ENCODE measurements at places on chromosomes 16 and 17. TPM values are rescaled to one million over a fixed set of nuclear protein-coding genes. Genes with fewer than 3 reads are reported as not detected.

Gene CACNG3
- total RNA-seq: not detected

Gene LDHD
- 0.18 TPM for total RNA-seq

GRCh38 chr17:72613396-72613795 is 479.1 kb downstream of the SLC39A11 start:
- peak; percentile 44 for DNase-seq

Gene TNFRSF13B
- not detected for total RNA-seq

DNA sequence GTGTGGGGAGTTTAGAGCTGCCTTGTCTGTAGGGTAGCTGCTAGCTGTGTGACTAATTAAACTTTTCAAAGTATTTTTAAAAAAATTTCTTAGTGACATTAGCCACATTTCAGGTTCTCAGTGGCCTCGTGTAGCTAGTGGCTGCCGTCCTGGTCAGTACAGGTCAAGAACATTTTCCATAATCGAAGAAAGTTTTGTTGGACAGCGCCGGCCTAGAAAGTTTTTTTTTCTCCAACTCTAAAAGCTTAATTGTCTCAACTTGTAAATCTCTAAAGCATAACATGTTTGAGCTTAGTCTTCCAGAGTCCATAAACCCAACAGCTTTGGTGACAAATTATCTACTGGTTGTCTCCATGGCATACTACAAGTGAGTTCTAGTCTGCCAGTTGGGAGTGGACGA is 4.3 kb downstream of the AKAP1 start:
- no peak for DNase-seq

Gene HYDIN
- 1.5 TPM for total RNA-seq

DNA sequence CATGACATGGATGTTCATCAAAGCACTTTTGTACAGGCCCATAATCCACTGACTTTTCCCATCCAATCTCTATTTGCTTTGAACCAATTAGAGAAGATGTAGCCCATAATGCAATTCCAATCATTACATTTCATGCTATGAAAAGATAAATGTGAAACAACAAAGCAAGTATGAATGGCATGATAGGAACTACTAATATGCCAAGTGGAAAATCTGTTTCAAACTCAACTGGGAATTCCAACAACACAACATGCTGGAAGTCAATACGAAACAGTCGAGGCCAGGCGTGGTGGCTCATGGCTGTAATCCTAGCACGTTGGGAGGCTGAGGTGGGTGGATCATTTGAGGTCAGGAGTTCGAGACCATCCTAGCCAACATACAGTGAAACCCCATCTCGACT is 39.6 kb upstream of the TMEM97 start:
- peak; percentile 56 for DNase-seq

- DNase-seq: no peak
Measured at GRCh38 chr17:18896947-18897346, 39.0 kb downstream of the PRPSAP2 start.

DNA sequence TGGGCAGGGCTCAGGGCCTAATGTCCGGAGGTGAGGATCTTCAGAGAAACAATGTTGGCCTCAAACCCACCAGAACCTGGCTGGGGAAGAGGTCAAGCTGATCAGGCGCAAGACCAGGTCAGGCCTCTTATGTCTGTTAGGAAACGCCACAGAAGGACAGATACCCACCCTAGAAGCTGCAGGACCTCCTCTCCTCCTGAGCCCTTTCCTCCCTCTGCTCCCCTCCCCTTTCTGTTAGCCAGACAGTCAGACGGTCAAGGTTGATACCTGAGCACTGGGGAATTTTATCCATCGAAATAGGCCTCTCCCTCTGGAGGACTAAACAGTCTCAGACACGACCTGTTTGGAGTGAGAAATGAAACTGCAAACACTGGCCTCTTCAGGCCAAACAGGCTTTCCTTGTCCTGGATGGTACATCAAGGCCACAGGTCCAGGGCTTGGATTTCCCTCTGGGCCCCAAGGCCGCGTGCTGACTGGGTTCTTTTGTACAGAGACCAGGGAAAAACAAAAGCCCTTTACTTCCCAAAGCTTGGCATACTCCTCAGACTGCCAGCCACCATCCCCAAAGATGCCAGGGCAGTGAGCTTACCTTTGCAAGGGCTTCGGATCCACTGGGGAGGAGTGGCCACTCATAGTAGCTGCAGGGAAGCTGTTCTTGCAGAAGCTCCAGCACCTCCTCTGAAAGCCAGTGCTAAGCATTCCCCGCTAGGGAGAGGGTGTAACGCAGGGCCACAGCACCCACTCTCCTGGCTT is 135.8 kb downstream of the CCDC182 start:
- no peak for DNase-seq

Gene FOXO3B
- 3.4 TPM for total RNA-seq

Gene DNASE1L2
- total RNA-seq: 0.16 TPM

Gene FSCN2
- 1.8 TPM for total RNA-seq

Gene PSME3IP1
- total RNA-seq: 71.5 TPM

Gene EVPLL
- not detected for total RNA-seq

- peak; percentile 88 for DNase-seq
Measured at GRCh38 chr16:19559242-19559910, 3.9 kb downstream of the VPS35L start.

Gene ANKRD40CL
- not detected for total RNA-seq

DNA sequence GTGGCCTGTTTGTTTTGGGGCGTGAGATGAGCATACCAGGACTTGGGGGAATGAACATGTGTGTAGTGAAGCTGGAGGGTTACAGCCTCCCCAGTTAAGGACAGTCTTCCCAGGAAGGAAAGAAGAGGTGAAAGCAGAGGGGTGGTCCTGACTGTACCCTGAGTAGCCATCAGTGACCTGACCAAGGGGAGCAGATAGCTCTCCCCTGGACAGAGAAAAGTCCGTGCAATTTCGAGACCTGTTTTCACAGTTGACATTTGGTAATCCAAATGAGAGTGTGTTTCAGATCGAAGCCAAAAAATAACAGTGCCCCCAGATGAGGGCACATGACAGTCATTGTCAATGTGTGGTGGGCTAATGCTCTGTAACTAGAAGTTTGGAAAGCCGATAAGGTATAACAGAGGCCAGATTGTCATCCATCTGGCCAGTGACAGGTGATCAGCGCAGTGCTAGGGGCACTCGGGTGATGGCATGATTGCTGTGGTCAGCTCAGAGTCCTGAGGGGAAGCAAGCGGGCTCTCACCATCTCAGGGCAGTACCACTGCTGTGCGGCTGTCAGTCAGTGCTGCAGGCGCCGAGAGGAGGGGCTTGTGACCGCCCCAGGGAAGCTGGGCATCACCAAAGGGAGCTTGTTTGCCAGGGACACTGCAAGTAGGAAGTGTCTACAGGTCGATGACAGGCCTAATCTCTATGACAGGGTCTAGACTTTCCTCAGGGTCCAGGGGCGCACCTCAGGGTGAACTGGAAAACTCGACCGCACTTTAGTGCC is 1.1 kb upstream of the NME2 start:
- no peak for DNase-seq

DNA sequence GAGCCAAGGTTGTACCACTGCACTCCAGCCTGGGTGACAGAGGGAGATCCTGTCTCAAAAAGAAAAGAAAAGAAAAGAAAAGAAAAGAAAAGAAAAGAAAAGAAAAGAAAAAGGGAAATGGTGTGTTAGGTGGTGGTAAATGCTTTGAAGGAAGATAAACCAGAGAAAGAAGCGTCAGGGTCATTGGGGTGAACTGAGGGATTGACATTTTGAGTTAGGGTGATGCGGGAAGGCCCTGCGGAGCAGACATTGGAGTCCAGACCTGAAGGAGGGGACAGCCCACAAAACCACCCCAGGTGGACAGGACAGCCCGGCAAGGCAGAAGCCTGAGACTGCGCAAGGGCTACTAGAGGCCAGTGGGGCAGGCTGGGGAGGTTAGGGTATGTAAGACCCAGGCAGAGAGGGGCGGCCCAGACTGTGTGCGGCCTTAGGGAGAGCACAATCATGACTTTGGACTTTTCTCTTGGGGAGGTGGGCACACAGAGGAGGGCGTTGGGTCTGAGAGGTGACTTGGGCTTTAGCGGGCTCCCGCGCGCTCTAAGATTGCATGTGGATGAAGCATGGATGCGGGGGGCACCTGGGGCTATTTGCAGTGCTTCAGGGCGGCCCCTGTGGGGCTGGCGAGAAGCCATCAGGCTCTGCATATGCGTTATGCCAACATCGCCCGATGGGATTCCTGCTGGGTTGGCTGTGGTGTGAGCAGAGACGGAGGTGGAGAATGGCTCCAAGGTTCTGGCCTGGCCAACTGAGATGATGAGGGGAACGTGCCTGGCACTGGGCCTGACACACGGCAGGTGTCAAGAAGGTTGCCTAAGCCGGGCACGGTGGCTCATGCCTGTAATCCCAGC is 3.3 kb upstream of the GAA start:
- no peak for DNase-seq

DNA sequence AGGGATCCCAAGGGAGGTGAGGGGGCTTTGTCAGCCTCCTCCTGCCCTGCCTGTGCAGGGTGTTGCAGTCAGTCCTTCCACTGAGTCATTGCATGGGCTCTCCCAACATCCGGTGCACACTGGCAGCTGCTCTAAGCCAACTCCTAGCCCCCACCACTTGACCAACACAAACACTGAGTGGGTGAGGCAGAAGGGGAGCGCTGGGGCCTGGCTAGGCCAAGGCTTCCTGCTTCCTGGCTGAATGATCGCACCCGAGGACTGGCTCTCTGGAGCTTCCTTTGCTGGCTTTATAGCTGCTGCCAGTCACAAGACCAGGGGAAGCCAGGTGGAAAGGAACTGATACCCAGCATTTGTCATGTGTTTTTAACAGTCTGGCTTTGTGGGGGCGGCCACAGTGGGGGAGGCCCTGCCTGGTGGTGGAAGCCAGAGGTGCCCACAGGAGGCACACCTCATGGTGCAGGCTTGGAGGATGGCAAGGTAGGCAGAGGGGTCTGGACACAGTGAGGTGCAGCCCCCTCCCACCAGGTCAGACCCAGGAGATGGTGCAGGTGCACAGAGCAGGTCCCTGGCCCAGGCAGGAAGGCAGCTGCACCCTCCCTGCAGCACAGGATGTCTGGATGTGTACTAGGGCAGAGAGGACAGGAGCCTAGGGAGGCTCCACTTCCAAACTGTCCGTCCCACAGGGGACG is 6.8 kb downstream of the MPG start:
- DNase-seq: peak; percentile 94

- DNase-seq: no peak
Measured at GRCh38 chr17:19426631-19427030, 15.6 kb downstream of the RNF112 start.

Gene ETV4
- total RNA-seq: 0.41 TPM

DNA sequence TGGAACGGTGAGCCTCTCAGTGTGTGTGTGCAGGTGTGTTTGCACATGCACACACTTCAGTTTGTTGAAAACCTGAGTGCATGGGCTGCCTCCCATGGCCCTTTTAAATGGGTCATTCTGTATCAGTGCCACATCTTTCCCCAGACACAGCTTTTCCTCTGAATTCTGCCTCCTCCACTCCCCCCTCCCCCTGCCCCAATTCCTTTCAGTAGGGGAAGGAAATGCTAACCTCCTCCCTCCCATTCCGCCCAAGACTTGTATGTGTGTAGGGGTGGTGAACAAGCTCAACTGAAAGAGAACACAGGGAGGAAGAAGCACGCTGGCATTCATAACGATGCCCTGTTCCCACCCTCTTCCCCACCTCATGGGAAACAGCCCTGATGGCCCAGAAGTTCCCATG is 34.3 kb downstream of the C17orf75 start:
- no peak for DNase-seq

- peak; percentile 79 for DNase-seq
Measured at GRCh38 chr16:87681981-87682570, 79.8 kb downstream of the JPH3 start.

Gene AMZ2
- total RNA-seq: 170 TPM

- DNase-seq: no peak
Measured at GRCh38 chr16:82612263-82612662, 14.5 kb upstream of the CDH13 start.

- no peak for DNase-seq
Measured at GRCh38 chr16:89786474-89787364, 29.7 kb downstream of the FANCA start.

DNA sequence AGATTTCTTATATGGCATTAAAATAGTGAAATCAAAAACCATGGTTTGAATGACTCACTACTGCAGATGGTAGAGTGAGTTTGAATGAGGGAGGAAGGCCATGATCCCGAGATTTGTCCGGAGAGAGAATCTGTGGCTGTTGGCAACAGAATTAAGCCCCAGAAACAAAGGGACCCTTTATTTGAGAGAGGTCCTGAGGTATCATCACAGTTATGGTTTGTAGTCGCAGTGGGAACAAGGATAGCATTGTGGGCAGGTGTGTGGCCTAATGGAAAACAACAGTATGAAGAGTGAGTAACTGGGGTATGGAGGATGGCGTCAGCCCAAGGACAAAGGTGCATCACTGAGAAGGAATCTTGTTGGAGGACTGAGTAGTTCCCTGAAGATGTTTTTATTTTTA is 8.5 kb upstream of the ZFP3 start:
- no peak for DNase-seq

- DNase-seq: no peak
Measured at GRCh38 chr16:3004319-3004718, 8.4 kb upstream of the CLDN9 start.

DNA sequence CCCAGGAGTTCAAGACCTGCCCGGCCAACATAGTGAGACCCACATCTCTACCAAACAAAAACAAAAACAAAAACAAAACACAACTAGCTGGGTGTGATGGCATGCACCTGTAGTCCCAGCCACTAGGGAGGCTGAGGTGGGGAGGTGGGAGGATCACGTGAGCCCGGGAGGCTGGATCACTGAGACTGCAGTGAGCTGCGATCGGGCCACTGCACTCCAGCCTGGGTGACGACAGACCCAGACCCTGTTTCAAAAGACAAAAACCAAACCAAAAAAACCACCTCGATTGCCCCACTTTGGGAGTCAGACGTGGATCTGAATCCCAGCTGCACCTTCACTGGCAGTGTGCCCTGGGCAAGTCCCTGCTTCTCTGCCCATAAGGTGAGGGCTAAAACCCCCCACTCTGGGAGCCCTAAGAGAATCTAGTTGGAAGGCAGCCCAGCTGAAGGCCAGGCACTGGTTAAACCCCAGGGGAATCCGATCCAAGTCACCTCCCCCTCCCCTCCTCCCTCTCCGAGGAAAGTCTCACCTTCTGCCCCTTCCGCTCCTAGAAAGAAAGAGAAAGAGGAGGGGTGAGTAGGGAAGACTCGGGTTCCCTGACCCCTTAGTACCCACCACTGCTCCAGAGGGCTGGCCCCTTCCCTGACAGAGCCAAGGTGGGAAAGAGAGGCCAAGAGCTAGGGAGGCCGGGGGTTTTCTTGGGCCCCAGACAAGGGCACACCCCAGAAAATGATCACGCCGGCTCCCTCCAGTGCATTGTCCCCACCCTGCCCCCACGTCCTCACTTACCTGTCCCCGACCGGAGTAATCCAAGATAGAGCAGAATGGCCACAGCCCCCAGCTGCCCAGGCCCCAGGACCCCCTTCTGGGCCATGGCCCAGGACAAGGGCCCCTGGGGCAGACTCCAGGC is 647 bp downstream of the PRSS8 start:
- no peak for DNase-seq

All from fibroblast of the aortic adventitia (primary cell).